ENCODE measurements at places on chromosomes 13 and 19.
A peak's percentile ranks its signal among the peaks of the same experiment; 100 is the strongest.

GRCh38 chr13:40565282-40566148 is 100.9 kb downstream of the FOXO1 start:
- no peak for DNase-seq

GRCh38 chr19:45293682-45294081 is 29.0 kb downstream of the CKM start:
- DNase-seq, result no peak

DNA sequence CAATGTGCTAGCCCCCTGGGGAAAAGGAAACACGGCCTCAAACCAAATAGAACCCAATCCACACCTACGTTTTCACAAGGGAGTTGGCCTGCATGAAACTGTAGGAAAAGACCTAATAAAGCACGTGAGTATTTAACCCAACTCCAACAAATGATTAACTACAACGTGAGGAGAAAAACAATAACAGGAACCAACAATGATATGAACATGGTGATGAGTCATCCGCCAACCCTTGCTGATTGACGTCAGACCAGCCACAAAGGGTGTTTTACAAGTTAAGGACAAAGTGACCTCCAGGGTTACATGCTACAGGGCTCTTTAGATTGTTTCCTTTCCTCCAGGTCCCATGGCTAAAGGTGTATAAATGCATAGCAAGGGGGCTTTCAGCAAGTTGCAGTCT is 460.5 kb downstream of the COG6 start:
- DNase-seq, result no peak

DNA sequence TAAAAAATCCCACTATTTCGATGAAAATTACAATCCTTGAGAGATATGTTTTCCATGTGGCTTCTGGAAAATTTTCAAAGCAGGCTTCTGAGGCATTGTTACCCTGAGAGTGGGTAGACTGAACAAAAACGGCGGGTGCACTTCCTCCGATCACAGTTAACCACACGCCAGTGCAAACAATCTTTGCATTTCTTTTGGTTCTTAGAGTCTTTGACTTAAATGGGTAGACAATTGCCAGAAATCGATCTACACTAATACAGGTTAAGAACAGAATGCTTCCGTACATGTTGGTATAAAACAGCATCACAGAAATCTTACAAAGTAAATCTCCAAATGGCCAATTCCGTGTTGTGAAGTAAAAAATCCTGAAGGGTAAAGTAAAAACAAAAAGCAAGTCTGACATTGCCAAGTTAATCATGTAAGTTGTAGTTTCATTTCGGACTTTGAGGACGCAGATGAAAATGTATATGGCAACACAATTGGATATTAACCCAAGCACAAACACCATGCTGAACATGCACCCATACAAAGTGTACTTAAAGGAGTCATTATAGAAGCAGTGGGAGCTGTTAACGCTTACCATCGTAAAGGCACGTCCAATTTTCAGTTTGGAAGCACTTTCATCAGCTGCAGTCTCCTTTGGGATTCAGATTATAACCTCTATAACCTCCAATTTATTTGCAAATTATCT is 927 bp downstream of the LPAR6 start:
- DNase-seq, result no peak

DNA sequence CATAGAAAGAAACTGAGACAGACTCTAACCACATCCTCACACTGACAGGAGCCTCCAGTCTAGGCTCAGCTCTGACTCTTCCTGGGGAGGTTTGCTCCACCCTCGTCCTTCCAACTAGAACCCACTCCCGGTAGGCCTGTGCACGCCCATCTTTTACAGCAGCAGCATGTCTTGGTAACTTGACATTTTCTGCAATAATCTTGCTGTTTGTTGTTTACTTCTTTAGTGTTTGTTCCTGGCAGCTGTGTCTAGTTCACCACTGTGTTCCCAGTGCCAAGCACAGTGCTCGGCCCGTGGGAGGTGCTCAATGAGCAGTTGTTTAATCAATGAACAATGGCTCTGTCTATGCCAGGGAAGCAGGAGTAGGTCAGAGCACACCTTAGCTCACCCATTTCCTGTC is 23.1 kb upstream of the ZNF729 start:
- no peak for DNase-seq

DNA sequence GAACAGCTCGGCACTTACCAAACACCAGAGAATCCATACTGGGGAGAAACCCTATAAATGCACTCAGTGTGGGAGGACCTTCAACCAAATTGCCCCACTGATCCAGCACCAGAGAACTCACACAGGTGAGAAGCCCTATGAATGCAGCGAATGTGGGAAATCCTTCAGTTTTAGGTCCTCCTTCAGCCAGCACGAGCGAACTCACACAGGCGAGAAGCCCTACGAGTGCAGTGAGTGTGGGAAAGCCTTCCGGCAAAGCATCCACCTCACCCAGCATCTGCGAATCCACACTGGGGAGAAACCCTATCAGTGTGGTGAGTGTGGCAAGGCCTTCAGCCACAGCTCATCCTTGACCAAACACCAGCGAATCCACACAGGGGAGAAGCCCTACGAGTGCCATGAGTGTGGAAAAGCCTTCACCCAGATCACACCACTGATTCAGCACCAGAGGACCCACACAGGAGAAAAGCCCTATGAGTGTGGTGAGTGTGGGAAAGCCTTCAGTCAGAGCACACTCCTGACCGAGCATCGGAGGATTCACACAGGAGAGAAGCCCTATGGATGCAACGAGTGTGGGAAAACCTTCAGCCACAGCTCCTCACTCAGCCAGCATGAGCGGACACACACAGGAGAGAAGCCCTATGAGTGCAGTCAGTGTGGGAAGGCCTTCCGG is 8.3 kb downstream of the ZNF135 start:
- no peak for DNase-seq

DNA sequence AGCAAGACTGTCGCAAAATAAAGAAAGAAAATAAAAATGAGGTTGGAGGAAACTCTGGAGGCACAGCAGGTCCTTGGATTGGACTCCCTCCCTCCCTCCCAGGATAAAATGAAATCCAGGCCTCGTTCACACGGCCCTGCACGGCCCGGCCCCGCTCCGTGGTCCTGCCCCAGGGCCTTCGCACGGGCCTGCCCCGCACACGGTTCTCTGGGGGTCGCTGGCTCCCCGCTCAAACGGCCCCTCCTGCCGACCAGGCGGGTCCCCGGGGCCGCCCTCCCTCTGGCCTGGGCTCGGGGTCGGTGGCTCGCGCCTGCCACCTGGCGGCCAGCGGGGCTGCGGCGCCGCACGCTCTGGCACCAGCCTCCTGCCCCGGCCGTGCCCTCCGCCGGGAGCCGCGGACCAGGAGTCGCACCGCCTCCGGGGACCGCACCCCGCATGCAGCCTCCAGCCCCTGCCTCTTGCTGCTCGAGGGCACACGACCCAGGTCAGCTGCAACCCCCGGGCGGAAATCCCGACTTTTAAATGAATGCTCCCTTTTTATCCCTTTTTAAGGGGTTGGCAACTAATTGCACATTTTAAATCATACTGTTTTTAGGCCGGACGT is 1.5 kb upstream of the WDR18 start:
- peak; percentile 67 for DNase-seq

DNA sequence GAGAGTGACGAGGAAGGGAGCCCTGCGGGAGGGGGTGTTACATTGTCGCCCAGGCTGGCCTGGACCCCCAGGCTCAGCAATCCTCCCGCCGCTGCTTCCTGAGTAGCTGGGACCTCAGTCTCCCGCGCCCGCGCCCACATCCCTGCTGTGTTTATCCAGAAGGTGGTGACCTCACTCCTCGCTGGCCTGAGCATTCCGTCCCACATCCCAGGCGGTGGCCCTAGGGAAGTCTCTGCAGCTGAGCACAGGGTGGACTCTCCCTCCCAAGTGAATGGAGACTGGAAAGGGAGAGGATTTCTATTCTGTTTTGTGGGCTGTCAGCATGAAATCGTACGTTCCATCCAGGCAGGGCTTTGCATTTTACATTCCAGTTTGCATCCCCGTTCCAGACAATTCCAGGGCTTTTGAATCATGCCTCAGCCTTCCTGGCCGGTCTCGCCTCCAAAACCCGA is 401 bp upstream of the ZNF765 start:
- DNase-seq, result no peak

- DNase-seq, result no peak
Measured at GRCh38 chr13:27427641-27428040, 3.2 kb downstream of the GTF3A start.

DNA sequence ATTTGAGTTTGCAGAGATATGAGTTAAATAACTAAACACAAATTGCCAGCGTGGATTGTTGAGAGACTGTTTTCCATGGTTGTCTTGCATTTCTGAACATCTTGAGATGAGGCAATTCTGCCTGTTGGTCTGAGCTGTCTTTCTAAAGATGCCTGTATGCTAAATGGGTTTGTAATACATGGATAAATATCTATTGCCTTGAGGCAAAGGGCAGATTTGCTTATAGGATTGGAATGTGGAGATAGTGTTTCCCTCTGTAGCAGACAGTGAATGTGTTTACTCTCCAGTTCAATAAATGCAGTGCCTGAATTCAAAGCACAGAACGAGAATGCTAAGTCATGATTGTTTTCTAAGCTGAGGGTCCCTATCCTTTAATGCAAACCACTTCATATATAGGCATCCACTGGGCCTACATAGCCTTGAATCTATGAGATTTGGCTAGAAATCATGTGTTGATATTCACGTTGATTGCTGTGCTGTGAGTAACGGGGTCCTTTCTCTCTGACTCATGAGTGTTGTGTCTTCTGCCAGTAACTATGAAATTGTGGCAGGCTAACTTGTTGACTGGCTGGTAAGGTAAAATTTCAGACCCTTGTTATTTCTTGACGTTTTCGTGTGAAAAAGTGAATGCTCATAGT is 2554.8 kb downstream of the PCDH9 start:
- DNase-seq, result no peak

- DNase-seq, result peak; percentile 15
Measured at GRCh38 chr13:29227576-29227975, 367.9 kb downstream of the SLC7A1 start.

- DNase-seq, result no peak
Measured at GRCh38 chr13:36601186-36601585, 72.6 kb upstream of the SERTM1 start.

DNA sequence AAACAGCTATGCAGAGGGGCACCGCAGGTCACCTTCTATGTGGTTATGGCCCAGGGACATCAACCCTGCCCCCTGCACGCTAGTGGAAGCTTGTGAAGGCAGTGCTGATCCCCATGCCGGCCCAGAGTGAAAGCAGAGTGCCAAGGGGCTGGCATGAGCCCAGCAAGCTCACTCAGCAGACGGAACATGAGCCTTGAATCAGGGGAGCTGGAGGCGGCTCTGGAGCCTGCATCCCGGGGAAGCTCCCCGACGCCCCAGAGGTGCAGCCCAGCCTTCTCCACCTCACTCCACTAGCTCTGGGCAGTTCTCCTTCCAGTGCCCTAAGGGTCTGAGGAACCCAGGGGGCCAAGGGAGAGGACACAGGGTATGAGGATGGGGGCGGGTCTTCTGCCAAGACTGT is 19.0 kb upstream of the ISYNA1 start:
- DNase-seq, result no peak

All from right lung (tissue), 10 donors.